ENCODE measurements at places on chromosomes 6 and 20.
A peak's percentile ranks its signal among the peaks of the same experiment; 100 is the strongest.

- DNase-seq: no peak
Measured at GRCh38 chr6:46504242-46504641, 13.0 kb upstream of the RCAN2 start.

- no peak for DNase-seq
Measured at GRCh38 chr20:46811224-46812084, 83.2 kb upstream of the EYA2 start.

DNA sequence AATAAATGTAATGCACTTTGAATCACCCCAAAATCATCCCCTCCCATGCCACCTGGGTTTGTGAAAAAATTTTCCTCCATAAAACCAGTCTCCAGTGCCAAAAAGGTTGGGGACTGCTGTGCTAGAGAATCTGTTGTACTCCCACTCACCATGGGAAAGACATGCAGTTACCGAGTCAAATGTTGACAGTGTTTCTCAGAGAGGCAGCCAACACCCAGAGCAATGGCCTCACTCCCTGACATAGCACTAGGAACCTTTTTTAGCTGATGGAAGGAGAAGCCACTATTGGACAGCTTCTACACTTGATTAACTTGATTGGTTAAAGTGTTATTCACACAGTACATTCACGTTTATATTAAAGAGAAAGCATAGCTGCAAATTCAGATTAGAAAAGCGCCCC lies 59.8 kb upstream of the MANEA start:
- DNase-seq: no peak

DNA sequence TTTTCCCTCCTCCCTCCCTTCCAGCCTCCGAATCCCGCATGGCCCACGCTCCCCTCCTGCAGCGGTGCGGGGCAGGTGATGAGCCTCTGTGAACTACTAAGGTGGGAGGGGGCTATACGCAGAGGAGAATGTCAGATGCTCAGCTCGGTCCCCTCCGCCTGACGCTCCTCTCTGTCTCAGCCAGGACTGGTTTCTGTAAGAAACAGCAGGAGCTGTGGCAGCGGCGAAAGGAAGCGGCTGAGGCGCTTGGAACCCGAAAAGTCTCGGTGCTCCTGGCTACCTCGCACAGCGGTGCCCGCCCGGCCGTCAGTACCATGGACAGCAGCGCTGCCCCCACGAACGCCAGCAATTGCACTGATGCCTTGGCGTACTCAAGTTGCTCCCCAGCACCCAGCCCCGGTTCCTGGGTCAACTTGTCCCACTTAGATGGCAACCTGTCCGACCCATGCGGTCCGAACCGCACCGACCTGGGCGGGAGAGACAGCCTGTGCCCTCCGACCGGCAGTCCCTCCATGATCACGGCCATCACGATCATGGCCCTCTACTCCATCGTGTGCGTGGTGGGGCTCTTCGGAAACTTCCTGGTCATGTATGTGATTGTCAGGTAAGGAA lies at the start of gene OPRM1:
Gene OPRM1 (plus strand): TSS at position 10 of the 612 bp plus-strand sequence. CDS start 305 bp downstream, at position 315.
- peak; percentile 4 for DNase-seq

GRCh38 chr6:18269253-18269652 lies 4.9 kb upstream of the DEK start:
- DNase-seq: peak; percentile 80

- peak; percentile 4 for DNase-seq
Measured at GRCh38 chr6:81491454-81492101, 260.9 kb downstream of the TENT5A start.

- no peak for DNase-seq
Measured at GRCh38 chr20:2809690-2810089, 5.1 kb upstream of the C20orf141 start.

DNA sequence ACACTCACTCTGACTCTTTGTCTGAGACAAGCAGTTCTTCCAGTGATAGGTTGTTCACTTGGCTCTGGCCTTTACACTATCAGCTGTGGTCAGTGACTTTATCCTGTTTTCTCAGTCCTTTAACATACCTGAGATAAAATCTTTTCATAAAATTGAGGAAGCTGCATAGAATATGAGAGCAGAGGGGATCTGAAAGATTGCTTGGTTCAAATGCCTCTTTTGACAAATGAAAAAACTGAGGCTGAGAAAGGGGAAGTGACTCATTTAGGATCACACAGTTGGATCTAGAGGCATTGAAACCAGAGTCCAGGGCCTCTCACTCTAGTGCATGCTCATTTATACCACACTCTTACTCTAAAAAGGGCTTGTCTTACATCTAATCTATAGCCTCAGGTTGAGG lies 277.0 kb upstream of the TBX18 start:
- DNase-seq: no peak

- peak; percentile 94 for DNase-seq
Measured at GRCh38 chr6:11772109-11772825, 6.3 kb downstream of the ADTRP start.

- DNase-seq: no peak
Measured at GRCh38 chr20:38830356-38830755, 24.9 kb downstream of the PPP1R16B start.

- no peak for DNase-seq
Measured at GRCh38 chr6:125586074-125586473, 163.4 kb upstream of the HEY2 start.

GRCh38 chr20:44496976-44497375 lies 21.3 kb downstream of the TTPAL start:
- DNase-seq: peak; percentile 91

- peak; percentile 74 for DNase-seq
Measured at GRCh38 chr6:35047265-35048011, 93.7 kb downstream of the TCP11 start.

GRCh38 chr6:156508126-156508525 lies 269.1 kb upstream of the ARID1B start:
- DNase-seq: no peak

- no peak for DNase-seq
Measured at GRCh38 chr6:134314006-134314821, 3.7 kb downstream of the SGK1 start.

DNA sequence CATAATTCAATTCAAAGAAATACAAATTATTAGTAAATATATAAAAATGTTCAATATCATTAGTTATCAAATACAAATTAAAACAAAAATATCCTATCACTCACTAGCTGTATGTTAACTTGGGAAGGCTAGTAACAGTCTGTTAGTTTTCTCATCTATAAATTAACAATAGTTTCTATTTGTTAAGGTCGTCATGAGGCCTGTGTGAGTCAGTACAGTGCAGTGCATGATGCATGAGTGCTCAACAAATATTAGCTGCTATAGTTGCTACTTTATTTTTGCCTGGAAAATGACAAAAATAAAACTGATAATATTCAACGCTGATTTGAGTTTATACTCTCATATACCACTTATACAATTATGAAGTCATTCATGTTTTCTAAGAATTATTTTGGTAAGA lies 401.6 kb upstream of the RUNX2 start:
- DNase-seq: no peak

GRCh38 chr6:159943101-159943632 lies 25.7 kb upstream of the IGF2R start:
- DNase-seq: peak; percentile 87

- DNase-seq: no peak
Measured at GRCh38 chr20:59666586-59666985, 62.2 kb downstream of the PHACTR3 start.

DNA sequence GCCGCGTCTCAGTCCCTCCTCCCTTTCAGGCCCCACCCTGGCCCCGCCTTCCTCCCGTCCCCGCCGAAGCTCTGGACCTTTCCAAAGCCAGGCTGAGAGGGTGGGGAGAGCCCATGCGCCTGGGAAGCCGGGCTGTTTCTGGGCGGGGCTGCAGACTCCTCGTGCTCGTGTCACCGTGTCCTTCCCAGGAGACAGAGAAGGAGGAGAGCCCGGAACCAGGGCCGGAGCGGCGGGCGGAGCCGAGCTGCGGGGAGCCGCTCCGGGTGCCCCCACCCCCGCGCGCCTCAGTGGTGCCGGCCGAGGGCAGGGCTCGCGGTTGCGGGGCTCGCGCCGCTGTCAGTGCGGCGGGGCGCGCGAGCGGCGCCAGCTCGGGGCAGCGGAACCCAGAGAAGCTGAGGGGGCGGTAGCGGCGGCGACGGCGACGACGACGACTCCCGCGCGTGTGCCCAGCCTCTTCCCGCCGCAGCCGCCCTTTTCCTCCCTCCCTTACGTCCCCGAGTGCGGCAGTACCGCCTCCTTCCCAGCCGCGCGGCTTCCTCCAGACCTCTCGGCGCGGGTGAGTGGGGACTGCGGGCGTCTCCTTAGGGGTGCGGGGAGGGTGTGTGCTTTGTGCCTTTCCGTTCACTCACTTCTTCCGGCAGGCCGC lies at the start of gene RALY:
Gene RALY (plus strand): TSS at position 336 of the 646 bp plus-strand sequence. CDS start 78,164 bp downstream, outside the sequence.
- DNase-seq: peak; percentile 99
